D721Med (cell line): ENCODE measurements at places on chromosomes 2 and 18.

GRCh38 chr2:30663806-30664205 lies 143.4 kb downstream of the CAPN13 start:
- DNase-seq = no peak

DNA sequence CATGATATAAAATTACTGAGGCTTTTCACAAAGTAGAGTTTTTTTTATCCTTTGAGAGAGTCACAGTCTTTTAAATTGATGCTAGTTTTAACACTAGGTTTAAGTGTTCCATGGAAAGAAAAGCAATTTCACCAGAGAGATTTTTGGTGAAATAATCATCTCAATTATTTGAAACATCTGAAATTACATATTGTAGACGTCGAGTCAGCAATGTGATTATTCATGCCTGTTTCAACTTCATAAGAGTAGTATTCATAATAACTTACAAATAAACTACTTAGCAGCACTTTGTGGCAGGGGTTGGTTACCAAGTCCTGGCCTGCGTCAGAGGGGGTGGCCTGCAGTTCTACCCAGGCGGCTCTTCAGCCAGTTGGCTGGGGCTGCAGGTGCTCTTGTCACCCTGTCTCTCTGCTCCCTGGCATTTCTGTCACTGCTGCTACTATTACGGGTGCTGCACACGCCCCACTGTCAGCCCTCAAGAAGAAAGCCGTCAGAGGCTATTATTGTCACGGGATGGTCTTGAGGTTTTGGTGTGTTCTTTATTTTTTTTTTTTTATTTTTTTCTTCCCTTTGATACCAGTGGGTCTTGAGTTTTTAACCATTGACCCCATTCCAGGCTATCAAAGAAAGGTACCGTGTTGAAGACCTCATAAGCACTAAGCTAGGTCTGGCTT lies 50.4 kb downstream of the MALT1 start:
- no peak for DNase-seq

- no peak for DNase-seq
These were observed 58.4 kb downstream of the ITGB1BP1 start for GRCh38 chr2:9364791-9365497.

DNA sequence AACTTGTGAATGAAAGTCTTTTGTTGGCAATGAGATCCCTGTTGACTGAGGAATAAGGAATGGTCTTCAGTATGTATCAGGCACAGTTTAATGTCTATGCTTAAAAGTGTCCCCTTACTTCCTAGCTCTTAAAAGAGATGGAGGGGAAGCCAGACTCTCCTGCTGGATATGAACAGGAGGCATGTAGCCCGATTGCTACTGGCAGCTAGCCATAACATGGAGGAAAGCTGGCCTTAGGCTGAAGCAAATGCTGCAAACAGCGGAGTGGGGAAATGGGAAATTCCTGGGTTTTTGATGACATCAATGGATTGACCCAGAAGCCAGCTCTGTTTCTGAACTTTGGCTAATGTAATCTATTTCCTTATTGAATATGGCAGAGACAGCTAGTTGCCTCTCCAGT lies 266.1 kb downstream of the SLC4A3 start:
- no peak for DNase-seq

DNA sequence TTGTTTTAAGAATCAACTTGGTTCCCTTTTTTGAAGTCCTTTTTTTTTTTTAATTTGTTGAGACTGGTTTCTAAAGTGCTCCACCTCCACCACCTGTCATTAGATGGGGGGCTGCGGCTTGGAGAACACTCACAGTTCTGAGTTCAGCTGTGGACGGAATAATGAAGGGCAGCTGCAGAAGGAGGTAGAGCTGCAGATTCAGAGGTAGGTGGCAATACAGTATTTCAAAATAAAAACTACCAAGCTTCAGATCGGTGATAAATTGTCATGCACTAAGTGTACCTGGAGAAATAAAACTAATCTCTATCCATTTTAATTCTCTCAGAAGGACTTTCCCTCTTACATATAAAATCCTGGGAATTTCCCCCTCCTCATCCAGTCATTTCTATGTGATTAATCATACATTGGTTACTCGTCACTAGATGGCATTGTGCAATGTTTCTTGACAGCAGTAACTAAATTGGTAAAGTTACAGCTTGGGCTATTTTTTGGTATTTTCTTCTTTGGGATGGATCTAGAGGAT lies 81.1 kb upstream of the SLC39A10 start:
- no peak for DNase-seq

DNA sequence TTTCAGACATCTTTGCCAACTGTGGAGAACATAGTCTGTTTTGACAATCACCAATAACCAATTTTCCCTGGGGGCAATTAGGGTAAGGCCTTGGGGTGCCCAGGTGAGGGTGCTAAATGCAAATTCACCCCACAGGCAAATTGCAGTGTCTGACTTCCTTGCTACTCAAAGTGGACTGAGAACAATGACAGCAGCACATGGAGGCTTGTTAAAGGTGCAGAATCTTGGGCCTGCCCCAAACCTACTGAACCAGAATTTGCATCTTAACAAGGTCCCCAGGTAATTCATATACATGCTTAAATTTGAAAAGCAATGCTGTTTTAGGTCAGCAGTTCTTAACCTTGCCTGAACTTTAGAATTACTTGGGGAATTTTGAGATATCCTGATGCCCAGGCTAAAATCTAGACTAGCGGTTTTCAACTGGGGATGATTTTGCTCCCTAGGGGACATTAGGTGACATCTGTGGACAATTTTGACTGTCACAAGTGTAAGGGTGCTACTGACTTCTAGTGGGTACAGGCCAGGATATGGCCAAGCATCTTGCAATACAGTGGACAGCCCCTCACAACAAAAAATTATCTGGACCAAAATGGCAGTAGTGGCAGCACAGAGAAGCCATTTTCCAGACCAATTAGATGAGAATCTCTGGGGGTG lies 80.2 kb upstream of the GCFC2 start:
- no peak for DNase-seq

DNA sequence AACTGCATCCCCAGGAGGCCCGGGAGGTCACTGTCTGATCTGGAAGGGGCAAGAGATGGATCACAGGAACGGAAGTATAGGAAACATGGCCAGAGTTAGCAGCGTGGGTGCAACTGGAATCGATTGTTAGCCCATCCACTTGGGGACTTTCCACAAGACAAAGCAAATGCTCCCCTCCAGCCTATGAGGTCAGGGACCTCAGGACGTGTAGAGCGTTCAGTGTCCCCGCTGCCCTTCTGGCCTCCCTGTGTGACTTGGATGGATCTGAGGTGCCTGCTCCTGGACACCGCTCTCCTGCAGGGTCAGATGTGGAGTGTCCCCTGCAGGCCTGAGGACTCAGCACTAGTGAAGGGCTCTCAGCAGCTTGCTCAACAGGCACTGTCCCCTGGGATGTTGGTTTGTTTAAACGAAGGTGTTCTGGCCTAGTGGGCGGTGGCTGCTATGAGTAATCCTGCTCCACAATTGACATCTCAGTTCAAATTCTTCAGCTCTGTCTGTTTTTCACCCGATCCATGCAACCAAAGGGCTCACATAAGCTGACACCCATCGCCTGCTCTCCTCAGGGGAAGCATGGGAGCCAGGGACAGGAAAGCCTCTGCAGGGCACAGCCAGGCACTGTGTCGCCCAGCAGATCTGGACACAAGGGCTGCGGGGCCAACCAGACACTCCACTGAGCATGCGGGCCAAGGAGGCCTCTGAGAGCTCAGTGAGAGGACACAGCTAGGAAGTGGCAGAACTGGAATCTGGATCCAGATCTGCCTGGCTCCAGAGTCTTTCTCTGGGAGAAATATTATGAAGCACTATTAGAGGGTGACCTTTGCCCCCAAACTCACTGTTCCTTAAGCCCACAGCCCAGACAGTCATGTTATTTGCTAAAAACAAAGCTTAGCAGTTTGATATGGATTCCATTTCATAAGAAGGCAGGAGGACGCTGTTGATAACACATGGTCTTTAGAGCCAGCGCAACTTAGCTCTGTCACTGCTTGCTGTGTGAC lies 78.5 kb downstream of the RHOB start:
- DNase-seq = no peak

GRCh38 chr2:151237422-151238025 lies 24.1 kb downstream of the RBM43 start:
- DNase-seq = no peak

GRCh38 chr18:42363446-42364441 lies 408.7 kb downstream of the PIK3C3 start:
- no peak for DNase-seq

GRCh38 chr2:44131177-44131576 lies 37.5 kb upstream of the PPM1B start:
- DNase-seq = no peak

DNA sequence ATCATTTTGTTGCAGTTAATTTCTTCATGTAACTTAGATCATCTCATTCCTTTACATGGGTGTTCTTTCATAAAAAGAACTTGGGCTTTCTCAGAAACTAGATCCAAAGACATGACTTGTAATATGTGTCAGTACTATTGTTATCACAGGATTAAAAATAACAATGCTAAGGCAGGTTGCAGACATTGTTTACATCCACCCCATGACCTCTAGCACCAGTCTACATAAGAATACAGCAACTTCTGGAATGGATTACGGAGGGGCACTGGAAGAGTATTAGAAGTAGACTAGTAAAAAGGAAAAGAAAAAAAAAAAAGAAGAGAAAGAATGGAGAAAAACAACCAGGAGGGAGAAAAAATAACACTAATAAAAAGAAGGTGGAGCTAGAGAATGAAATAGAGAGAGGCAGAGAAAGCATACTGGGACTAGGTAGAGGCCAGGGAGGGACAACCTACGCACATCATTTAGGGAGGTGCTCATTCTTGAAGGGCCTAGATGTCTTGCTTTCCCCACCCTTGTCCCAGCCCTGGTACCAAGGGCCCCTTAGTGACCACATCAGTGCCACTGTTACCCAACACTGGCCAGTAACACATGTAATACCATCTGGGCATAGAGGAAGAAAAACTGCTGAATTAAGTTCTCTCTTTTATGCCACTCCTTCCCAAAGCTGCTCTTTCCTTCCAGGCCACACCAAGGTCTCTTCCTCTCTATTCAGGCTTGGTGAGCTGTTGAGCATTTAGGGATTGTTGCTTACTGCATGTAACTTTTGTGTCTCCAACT lies 70.6 kb upstream of the KLF7 start:
- DNase-seq = no peak

- no peak for DNase-seq
These were observed 28.6 kb upstream of the NPC1 start for GRCh38 chr18:23614891-23615290.

DNA sequence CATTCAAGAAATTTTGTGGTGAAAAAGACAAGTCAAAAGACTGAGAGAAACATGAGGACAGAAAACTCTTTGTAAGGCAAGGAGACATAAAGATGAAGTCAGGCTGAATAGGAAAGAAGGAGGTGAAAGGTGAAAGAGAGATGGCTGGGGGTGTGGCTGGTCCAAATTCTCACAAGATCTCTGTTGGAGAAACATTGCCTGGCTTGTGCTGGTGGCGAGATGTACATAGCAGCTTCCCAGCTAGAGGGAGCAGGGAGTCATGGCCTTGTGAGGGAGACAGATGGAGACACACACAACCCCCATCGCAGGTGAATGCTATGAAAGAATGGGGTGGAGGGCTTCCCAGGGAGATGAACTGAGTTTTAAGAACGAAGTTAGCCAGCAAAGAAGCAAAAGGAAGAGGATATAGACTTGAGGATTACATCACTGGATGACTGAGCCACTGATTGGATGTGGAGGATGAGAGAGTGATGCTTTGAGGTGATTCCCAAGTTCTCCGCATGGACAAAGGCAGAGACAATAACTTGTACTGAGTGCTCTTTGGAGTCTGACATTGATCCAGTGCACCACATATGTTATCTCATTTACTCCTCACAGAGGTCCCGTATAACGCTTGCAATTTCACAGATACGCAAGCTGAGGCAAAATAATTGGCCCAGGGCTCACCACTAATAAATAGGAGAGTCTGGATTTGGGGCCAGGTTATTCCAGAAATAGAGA lies 3.7 kb upstream of the EMX1 start:
- no peak for DNase-seq

- no peak for DNase-seq
These were observed 31.9 kb upstream of the RNU4ATAC start for GRCh38 chr2:121498731-121499130.

DNA sequence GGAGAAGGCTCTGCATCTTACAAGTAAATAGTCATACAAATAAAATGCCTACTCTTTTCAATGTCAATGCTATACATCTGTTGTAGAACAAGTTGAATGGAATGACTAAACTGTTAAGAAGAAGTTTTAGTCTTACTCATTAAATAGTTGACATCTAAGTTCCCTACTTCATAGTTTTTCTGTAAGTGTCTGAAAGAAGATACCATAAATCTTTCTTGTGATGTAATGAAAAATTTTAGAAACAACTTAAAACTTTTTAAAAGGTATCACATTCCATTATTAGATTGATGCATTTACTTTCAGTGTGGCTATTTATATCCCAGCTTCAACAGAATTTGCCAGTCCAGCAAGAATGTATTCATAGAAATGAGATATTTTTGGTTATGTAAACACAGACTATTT lies 185.2 kb upstream of the EPC2 start:
- no peak for DNase-seq

GRCh38 chr2:217063238-217063755 lies 203.4 kb upstream of the TNP1 start:
- DNase-seq = no peak

DNA sequence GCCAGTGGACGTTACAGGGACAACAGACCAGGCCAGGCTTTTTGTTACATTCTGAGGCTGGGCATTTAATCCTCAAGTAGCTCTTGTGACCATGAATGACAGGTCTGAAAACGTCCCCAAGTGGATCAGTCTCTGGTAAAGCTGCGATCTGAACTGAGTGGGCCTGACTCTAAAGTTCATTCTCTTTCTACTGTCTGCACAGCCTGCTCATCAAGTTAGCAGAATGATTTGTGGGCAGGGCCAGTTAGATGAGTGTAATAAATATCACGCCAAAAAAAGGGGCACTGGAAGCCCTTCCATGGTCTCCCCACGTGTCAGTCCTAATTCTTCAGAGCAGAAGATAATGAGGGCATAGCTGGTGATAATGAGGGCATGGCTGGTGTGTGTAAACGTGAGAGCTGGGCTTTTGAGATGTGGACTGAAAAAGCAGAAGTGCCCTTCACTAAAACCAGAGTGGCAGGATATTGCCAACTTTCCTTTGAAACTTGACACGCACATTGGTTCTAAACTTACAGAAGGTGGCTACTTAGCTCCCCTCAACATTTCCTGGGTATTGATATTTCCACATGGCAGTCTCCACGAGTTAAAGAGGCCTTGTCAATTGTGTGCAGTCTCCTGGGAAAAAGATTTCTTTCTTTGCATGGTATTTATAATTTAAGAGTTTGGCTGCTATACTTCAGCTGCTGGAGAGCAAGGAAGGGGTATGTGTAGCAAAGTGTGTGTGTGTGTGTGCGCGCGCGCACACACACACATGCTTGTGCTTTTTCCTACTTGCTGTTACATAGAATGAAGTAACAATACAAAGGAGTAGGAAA lies 72.7 kb upstream of the LYPD6B start:
- DNase-seq = no peak

- no peak for DNase-seq
These were observed 138.0 kb upstream of the CDCA7 start for GRCh38 chr2:173216668-173217067.

DNA sequence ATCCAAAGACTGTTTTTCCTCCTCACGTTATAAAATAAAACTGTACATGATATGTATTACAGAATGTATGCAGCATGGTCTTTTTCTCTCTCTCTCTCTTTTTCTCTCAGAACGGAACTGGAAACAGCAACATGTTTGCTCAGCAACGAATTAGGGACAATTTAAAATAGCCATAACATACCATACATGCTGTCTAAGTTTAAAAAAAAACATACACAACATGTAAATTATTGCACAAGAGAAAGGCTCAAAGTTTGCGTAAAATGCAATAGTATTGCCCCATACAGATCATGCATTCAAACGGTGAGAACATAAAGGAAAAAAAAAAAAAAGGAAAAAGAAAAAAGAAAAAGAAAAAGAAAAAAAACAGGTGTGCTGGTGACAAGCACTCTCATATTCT lies 93.6 kb downstream of the BCL11A start:
- DNase-seq = no peak
